PC-9 (cell line): ENCODE measurements at places on chromosomes 4 and X. TPM values are rescaled to one million over a fixed set of nuclear protein-coding genes. Genes with fewer than 3 reads are reported as not detected.

Gene GC
- total RNA-seq = not detected in 2 replicates

Gene SEPTIN6
- total RNA-seq = 32.8 and 43.7 TPM in 2 replicates

Gene EDA
- not detected in 2 replicates for total RNA-seq

Gene TLR3
- 7.7 and 10.3 TPM in 2 replicates for total RNA-seq

Gene FGA
- not detected in 2 replicates for total RNA-seq

Gene UGT2B17
- total RNA-seq = not detected in 2 replicates

Gene OCIAD1
- 104 and 110 TPM in 2 replicates for total RNA-seq

Gene USP51
- total RNA-seq = not detected in 2 replicates

Gene NAP1L5
- total RNA-seq = 0.28 and 0.37 TPM in 2 replicates

Gene FGFBP2
- not detected in 2 replicates for total RNA-seq

Gene CXCL3
- not detected in 2 replicates for total RNA-seq

Gene OTC
- total RNA-seq = not detected in 2 replicates

Gene ARSD
- total RNA-seq = 15.5 and 17.4 TPM in 2 replicates

Gene KIAA0232
- 21.5 and 24.7 TPM in 2 replicates for total RNA-seq

Gene COMMD8
- total RNA-seq = 22.7 and 27.4 TPM in 2 replicates

Gene REELD1
- not detected in 2 replicates for total RNA-seq

Gene HSFX1
- 2.4 and 3.0 TPM in 2 replicates for total RNA-seq

Gene KLB
- total RNA-seq = not detected in 2 replicates
